Aorta (tissue), 5 donors: ENCODE measurements at places on chromosomes 12 and 14.

DNA sequence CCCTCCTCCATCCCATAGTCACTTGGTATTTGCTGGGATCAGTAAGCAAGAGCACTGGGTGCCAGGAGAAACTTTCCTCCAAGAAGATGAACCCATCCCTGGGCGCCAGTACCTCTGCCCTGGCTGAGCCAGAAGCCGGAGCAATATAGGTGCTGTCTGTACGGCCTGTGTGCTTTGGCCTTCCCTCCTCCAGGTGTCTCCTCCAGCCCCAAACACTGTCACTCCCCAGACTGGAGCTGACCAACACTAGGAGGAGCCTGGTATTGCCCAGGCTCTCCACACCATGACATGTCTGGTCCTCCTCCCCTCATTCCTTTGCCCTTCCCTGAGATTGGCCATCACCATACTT, 4.9 kb downstream of the GSTZ1 start:
- no peak for DNase-seq

GRCh38 chr14:101587441-101587911, 26.2 kb downstream of the DIO3 start:
- no peak for DNase-seq

GRCh38 chr12:131432532-131433260, 278.2 kb upstream of the SFSWAP start:
- no peak for DNase-seq

DNA sequence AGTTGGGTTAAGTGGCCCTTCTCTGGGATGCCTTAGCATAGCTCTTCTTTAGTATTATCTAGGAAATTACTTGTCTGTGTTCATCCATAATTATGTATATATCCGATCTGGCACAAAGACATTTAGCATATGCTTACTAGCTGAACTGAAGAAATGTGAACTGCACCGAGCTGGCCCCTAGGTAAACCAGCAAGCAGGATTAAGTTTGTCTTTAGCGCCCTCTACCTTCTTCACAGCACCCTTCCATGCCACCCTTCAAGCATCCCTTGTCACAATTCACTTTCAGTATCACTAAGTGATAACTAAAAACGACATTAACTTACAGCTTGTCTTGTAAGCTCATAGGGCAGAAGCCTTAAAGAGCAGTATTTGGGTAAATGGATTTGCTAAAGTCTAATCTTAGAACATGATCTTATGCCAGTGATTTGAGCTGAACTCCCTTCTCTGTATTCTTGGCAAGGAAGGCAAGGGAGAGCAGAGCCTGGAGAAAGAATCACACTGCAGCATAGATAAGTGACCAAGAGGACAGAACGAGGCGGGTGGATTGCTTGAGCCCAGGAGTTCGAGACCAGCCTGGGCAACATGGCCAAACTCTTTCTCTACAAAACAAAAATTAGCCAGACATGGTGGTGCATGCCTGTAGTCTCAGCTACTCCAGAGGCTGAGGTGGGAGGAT, 2.6 kb upstream of the HAL start:
- DNase-seq: no peak

DNA sequence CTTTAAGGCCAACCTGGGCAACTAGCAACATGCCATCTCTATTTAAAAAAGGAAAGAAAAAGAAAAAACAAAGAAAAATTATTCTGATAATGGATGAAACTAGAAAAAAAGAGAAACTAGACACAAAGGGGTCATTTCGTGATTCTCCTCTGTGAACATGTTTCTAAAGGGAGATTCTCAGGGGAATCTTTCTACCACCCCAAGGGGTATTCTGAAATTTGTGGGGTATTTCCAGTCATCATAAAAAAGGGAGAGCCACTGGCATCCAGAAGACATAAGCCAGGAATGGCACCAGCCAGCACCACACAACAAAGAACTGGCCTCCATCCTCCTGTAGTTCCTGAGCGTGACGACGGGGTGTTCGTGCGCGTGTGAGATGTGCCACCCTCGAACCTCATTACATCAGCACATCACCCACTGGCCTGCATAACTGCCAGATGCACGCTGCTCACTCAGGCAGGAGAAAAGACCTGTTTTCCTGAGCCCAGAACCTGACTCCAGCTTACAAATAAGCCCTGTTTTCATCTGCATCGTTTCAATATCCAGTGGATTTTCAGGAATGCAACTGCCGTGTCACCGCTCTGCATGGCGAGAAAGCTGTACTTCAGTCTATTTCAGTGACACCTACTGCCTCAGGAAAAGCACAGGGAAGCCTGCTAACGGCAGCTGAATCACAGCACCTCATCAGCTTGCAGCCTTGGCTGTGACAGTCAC, 23.9 kb downstream of the STX2 start:
- no peak for DNase-seq

DNA sequence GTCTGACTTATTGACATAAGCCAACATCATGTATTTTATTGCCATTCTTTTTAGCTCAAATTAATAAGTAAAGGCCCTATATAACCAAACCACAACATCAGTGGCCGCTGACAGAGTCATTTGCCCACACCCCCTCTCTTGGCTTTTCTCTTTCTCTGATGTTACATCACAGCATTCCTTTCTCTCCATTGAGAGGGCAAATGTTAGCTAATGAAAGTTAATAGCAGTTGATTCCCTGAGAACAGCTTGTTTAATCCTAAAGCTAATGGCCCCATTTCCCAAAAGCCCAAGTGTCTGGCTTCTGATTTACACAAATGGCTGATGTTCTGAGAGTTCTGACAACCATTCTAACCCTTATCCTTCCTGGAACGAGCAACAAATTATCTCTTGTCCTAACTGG, 308.8 kb downstream of the SNAPC1 start:
- DNase-seq: no peak

DNA sequence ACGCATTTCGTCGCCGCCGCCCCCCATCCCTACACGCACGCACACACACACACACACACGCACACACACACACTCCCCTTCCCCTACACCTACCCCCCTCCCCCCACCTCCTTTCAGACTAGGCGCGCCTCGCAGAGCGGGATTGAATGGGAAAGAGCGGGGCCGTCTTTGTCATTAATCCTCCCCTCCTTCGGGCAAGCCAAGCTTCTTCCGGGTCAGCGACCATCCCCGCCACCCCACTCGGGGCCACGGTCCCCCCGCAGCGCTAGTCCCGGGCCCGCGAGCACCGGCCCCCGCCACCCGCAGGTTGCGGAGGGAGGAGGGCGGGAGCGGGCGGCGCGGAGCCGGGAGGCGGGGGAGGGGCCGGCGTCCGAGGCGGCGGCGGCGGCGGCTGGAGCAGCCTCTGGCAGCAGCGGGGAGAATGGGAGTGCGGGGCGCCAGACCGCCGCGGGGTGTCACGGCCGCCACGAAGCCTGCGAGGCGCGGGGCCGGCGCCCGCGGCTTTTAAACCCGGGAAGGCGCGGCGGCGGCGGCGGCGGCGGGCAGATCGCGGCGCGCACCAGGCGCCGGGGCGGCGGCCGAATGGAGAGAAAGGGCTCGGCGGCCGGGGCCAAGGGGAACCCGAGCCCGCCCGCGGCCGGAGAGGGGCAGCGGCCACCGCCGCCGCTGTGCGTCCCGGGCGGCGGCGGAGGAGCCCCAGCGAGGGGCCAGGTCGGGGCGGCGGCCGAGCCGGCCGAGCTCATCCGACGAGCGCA, at the start of gene TTC9:
TTC9 (plus strand) TSS at position 369 of the 755 bp plus-strand sequence; CDS start at position 583, 214 bp downstream.
- peak; percentile 78 for DNase-seq

- DNase-seq: no peak
Measured at GRCh38 chr12:30440826-30441602, 254.7 kb downstream of the IPO8 start.

DNA sequence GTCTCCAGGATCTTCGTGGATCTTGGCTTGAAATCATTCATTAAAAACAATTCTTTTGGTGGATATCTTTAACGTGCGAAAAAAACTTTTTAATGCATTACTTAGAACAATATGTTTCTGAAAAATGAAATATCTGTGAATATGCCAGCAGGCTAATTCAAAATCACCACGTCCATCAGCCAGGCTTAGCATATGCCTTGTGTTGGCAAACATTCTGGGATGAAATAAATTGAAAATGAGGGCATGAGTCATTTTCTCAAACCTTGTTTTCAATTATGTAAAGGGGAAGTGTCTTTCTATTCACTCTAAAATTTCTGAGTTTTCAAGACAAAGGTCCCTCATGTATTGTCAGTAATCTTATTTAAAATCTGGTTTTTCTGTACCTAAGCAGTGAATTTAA, 393.9 kb downstream of the PAWR start:
- DNase-seq: no peak

- DNase-seq: no peak
Measured at GRCh38 chr14:70036665-70037064, 152.1 kb downstream of the SLC8A3 start.

DNA sequence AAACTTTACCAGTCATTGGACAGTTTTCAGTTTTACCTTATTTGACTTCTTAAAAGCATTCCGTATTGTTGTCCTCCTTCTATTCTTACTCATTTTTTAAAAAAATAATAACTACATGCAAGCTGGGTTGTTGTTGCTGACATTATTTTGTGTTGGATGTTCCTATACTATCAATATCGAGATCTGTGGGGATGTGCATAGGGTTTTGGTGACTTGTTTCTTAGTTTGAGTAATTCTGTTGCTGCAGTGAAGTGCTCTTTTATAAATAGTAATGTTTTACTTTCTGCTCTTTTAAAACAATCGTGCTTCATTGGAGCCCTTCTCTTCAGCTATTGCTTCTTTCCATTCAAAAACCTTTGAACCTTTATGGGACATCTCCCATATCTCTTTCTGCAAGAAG, 79.4 kb downstream of the METTL25 start:
- DNase-seq: no peak

DNA sequence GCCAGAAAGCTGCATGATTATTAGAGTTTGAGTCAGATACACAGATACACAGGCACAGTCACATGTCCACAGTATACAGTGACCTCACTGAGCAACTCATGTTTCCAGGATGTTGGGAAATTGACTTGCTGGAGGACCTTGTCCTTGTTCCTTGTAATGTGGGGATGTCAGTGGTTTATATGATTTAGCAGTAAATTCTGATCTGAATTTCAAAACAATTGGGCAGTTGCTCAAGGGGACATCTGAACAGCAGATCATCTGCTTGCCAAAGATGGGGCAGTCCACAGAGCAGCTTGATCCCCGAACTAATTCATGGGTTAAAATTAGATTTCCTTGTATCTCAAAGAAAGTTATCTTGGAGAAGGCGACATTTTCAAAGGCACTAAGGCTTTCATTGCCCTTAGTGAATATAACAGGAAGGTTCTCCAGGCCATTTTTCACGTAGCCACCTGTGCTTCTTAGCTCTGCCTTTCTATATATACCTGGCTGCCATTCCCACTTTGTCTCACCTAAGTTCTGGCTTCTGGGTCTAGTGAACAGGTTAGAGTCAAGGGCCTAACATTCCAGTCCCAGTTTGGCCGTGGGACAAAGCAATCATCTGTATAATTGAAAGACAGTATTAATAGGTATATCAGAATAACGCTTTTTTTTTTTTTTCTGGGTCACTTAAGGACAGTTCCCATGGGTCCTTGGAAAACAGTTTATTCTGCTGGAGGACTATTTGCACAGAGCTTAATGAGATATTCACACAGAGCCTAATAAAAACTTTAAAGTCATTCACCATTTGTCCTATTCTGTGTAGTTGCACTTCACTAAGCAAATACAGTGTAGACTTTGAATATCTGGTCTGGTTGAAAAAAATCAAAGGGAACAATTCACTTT, 64.9 kb upstream of the STRN3 start:
- no peak for DNase-seq

DNA sequence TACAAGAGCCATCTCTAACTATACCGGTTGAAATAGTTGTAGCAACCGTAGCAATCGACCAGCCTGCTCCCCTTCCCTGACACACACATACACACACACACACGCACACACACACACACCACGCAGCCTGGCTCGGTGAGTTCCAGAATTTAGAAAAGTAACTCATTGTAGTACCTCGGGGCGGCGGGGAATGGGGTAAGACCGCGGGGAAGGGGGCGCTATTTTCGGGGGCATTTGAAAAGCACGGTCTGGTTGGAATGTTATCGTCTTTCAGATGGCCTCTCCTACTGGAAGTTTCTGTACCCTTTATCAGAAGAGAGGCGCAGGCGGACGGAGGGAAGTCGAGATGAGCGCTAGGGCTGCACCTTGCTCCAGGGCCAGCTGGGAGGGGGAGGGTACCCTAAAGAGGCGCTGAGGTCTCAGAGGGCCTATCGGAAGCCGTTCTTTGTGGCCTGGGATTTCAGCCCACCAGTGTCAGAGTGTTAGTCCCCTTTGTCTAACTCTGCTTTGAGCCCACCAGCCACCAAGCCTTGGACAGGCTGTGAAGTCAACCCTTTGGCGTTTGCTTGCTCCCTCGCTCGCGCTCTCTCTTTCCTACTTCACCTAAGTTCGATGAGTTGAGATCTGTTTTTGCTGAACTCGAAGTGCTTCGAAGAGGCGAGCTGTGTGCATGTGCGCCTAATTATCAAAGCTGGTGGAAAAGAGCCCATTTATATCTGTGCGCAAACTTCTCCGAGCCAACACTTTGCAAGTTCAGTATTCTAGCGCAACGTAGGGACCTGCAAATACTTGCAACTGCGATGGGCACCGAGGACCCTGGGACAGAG, 837 bp downstream of the COL2A1 start:
- DNase-seq: no peak

GRCh38 chr12:40946612-40947194, 241.4 kb upstream of the PDZRN4 start:
- no peak for DNase-seq

GRCh38 chr12:131600160-131600532, 110.7 kb upstream of the SFSWAP start:
- DNase-seq: no peak

- DNase-seq: no peak
Measured at GRCh38 chr14:23580152-23580926, 1.7 kb upstream of the JPH4 start.

GRCh38 chr12:3538466-3539030, 47.5 kb downstream of the PRMT8 start:
- DNase-seq: no peak

- DNase-seq: peak; percentile 95
Measured at GRCh38 chr12:38905480-38906351, at the start of gene CPNE8. CPNE8 (minus strand) TSS chr12:38905591; CDS start chr12:38905534, 57 bp downstream.

GRCh38 chr12:10354071-10354470, 35.8 kb downstream of the KLRK1 start:
- DNase-seq: no peak

GRCh38 chr14:104445832-104446381, 133.7 kb upstream of the C14orf180 start:
- peak; percentile 45 for DNase-seq

DNA sequence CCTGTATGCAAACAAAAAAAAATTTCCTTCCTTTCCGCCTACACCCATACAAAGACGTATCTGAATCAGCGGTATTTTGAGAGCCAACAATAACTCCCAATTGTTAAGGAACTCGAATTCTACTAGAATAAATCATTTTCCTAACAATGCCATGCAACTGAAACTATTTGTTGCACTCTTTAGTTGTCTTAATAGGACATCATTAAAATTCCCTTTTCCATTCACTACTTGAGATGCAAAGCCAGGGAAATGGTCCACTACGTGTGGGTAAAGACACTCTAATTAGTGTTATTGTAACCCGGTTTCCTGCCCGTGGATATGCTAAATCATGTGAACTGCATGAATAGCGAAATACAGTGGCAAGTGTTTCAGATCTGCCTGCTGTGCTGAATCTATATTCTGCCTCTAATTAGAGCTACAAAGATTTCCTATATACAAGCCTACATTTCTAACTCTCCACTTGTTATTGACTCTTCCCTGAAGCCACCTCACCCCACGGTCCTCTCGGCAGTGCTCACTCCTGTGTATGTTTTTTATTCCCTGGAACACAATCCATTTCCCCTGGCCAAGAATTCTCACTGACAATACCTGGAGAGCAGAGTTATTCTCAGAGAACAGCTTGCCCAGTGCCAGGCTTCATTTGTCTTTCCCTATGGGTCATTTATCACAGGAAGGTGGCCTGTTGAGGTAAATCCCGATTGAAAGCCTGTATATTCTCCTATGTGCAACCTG, 168.3 kb downstream of the PAWR start:
- DNase-seq: no peak
